NCI-H82 (cell line): ENCODE measurements at places on chromosomes 16 and 17.
A peak's percentile ranks its signal among the peaks of the same experiment; 100 is the strongest.

DNA sequence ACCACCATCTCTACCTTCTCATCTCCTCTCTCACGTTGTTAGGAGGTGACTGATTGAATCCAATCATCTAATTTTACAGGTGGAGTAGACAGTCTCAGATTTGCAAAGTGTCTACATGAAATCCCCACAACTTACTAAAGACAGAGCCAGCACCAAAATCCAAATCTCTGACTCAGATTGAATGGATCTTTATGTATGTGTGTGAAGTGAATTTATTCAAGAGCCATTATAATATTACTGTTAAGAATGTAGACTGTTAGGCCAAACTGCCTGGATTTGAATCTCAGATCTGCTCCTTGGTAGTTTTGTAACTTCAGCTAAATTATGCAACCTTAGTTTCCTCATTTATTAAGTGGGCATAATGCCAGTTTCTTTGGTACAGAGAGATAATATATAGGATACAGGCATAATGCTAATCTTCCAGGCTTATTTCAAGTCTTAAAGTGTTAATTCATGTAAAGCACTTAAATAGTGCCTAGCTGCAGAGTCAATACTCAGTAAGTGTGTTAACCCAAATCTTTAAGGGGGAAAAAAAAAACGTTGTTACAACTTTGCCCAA lies 12.7 kb downstream of the CNEP1R1 start:
- DNase-seq, result no peak

DNA sequence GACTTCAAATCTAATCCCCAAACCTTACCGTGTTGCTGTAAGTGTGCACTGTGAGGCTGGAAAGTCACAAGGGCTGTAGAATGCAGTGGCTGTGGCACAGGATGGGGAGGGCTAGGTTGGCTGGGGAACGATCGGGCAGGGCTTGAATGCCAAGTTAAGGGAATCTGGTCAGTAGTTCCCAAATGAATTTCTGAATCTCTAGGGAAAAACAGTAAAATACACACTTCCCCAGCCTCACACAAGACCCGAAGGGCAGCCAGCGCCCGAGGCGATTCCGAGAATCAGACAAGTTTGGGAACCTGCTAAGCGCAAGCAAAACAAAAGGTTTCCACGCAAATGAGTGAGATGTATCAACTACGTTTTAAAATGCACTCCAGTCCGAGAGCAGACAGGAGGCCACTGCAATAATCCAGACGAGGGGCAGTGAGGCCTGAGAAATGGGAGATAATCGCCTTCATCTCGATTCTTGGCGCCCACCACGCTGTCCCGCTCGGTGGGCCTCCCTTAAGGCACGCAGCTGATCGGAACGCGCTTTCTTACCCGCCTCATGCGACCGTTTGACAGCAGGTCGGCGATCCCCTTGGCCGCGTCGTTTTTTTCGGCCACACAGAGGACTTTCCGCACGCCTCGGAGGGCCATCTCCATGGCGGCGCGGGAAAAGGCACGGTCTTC lies 599 bp downstream of the TOP3A start:
- peak; percentile 64 for DNase-seq

DNA sequence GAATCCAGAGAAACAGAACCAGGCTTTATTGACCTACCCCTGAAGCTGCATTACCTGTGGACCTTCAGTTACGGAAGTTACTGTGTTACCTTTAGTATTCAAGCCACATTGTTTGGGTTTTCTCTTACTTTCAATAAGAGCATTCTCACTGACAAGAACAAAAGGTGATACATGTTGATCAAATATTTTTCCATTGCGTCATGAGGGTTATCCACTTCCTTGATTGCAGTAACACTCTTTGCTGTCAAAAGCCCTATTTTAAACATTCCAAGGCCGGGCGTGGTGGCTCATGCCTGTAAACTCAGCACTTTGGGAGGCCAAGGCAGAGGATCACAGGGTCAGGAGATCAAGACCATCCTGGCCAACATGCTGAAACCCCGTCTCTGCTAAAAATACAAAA lies 28.6 kb upstream of the PAFAH1B1 start:
- no peak for DNase-seq

- peak; percentile 69 for DNase-seq
Measured at GRCh38 chr16:85483424-85483823, 129.7 kb upstream of the GSE1 start.

GRCh38 chr17:59069856-59070255 lies 36.8 kb downstream of the TRIM37 start:
- DNase-seq, result no peak

- no peak for DNase-seq
Measured at GRCh38 chr17:50820651-50821050, 14.7 kb upstream of the WFIKKN2 start.

DNA sequence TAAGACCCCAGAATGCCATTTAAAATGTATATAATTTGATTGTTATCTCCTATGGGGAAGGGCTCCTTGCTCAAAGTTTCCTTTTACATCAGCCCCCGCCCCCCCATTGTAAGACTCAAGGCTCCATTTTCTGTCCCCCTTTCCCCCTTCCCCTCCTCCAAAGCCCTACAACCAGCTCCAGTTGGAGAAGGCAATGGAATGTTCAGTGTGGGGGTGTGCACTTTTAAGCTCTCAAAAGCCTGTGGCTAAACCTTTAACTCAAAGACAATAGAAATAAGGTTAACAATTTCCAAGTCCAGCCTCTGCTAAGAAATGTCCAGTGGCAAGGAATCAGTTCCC lies 114.7 kb downstream of the NOG start:
- DNase-seq, result no peak

- no peak for DNase-seq
Measured at GRCh38 chr16:84953190-84953746, 58.1 kb downstream of the ZDHHC7 start.

DNA sequence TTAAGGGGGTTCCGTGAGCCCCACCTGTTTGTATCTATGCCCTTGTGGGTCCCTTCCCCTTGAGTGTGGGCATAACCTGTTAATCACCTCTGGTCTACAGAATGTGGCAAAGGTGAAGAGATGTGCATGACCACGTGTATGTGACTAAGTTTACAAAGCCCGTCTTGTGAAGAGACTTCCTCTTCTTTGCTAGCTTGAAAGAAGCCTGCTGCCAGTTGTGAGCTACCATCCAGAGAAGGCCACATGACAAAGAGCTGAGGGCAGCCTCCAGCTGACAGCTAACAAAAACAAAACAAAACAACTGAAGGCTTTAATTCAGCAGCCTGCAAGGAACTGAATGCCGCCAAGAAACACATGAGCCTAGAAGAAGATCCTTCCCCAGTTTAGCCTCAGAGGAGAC lies 112.0 kb downstream of the AXIN2 start:
- DNase-seq, result no peak

GRCh38 chr16:11180489-11180888 lies 75.5 kb downstream of the SOCS1 start:
- no peak for DNase-seq

DNA sequence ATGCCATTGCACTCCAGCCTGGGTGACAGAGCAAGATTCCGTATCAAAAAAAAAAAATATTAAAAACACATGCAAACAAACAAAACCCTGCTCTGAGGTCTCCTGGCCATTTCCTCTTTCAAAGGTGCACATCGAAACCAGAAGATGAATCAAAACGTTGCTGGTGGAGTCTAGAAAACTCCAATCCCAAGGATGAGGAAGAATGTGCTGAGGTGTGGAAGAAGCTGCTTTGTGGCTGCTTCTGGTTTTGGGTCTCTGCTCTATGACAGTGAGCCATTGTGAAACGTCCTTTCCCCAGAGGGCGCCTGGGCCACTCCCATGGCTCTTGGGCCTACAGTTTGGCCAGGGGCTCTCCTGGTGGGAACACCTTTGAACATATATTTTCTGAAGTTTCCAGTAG lies 112.6 kb downstream of the IRF8 start:
- DNase-seq, result no peak

DNA sequence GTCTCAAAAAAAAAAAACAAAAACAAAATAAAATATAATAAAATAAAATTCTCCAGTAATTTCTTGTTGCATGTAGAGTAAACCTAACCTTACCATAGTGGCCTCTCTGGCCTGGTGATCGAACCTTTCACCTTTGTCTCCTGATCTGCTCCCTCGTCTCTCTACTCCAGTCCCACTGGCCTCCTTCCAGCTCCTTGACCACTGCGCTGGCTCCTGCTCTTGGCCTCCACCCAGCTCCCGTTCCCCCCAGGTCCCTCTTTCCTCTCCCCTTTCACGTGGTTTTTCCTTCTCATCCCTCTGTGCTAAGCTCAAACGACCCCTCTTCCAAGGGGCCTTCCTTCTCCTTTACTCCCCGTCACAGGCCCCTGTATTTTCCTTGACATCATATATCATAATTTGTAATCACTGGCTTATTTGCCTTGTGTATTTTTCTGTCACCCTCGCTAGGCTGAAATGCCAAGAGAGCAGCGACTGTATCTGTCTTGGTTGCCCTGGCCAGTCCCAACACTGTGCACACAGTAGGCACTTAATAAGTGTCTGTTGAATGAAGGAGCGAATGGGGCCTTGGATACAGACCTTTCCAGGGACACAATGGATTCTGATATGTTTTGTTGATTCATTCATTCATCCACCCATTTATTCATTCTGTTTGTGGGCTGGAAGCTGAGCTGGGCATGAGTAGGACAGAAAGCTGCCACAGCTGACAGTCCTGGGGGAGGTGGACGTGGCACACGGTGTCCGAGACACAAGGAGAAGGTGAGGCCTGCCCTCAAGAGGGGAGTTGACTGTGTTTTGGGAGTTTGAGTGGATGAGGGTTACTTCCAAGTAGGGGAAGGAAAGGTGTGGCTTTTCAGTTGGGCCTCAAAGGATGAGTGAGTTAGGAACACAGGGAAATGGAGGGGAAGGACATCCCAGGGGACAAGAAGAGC lies 5.8 kb upstream of the SCN4A start:
- no peak for DNase-seq
